ENCODE measurements at places on chromosomes 2 and 18.

DNA sequence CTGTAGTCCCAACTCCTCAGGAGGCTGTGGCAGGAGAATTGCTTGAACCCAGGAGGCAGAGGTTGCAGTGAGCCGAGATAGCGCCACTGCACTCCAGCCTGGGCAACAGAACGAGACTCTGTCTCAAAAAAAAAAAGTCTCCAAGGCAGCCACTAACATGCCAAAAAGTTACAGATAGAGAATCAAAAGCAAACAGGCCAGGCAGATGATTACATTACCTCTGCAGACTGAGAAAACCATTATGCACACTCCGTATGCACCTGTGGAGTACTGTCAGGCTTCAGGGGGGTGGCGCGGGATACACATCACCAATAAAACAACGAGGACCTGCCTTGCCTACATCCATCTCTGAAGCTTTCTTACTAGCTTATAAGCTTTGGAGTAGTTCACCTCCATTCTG lies 10.3 kb downstream of the STAM2 start:
- no peak for DNase-seq

DNA sequence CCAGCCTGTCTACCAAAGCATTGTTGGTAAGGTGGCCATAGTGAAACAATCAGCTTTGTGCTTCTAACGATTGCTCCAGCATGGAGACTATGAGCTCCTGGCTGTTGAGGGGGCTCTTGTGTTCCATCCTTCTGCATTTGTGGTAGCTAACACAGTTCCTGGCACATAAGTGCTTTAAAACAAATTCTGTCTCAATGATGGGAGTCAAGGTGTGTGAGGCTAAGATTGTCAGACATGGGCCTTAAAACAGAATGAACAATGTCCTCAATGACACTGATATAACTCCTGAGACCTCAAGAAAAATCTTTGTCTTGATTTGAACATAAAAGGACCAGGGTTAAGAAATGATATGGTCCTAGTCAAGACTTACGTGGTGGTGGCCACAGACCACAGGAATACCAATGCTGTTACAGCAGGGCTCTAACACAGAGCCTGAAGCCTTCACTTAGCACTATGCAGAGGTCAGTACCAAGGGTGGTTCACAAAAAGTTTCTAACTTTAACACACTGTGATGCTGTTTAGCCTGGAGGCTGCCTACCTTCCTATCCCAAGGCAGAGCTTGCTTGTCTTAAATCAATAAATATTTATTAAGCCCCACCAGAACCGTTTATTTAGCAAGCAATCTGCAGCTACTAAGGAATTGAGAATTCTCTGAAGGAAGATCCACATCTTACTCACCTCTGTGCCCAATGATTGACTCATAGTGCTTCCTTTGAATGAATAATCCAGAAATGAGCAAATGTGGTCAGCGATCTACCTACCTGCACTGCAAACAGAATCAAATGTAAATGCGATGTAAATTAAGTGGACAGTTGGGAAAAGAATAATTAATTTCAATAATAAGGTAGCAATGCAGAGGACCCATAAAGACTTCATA lies 35.1 kb downstream of the EVA1A start:
- no peak for DNase-seq

DNA sequence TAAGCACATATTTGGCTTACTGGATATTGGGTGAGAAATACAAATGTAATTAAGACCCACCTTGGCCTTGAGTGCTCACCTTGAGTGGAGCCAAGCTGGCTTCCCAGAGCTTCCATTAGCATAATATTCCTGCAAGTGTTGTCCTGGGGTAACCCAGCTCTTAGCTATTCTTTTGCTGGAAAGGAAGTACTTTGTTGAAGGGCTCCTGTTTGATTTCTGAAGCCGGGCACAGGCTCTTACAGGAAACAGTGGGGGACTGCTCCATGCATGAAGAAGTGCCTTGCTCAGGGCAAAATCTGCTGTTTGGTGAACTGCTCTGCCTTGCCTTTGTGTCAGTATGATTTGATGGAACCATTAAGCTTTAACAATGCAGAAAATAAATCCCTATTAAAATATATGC lies 325.4 kb downstream of the SMAD2 start:
- DNase-seq, result no peak

GRCh38 chr2:238344517-238344916 lies 24.2 kb downstream of the TRAF3IP1 start:
- DNase-seq, result no peak

DNA sequence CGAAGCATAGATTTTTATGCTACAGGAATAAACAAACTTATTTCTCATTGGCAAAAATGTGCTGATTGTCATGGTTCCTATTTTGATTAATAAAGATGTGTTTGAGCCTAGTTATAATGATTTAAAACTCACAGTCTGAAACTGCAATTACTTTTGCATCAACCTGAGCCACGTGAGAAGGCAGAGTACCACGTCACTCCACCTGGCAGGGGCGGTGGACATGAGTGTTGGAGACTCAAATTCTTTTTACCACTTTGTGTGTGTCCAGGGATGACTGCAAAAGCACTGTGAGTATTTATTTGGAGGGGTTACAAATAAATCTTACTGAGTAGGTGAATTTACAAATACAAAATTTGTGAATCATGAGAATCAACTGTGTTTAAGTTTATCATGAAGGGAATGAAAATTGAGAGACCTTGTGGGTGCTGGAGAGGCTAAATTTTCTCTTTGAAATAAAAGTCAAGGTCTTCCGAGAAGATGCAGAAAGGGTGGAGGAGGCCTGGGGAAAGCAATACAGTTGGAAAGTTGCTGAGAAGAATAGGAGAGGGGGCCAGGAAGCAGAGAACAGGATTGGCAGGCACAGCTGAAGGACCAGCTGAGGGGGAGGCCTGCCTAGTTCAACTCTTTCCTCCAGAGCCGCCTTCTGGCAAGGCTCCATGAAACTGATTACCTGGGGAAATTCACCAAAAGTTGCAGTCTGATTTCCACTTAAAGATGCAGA lies 316.4 kb downstream of the MYCN start:
- no peak for DNase-seq

- no peak for DNase-seq
Observed at GRCh38 chr18:79322441-79322840, 73.3 kb upstream of the NFATC1 start.
